ENCODE measurements at places on chromosomes 16 and 17.

DNA sequence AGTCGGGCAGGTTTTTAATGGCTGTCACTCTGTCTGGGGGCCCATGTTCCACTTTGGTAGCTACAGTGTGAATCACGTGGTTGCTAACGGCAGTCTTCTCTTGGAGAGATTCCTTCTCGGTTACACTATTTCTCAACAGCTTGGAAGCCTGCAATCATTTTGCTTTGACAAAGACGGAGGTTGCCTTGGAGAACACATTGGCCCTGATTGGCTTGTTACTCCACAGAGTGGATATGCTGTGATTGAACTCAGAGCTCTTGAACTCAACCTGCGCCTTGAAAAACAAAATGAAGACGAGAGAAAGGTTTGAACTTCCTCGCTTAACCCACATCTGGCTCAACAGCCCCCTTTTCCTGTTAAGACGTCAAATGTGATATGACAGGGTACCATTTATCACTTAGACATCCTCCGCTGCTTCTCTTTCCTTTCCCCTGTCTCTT, 218.9 kb downstream of the MAF start:
- DNase-seq = no peak

DNA sequence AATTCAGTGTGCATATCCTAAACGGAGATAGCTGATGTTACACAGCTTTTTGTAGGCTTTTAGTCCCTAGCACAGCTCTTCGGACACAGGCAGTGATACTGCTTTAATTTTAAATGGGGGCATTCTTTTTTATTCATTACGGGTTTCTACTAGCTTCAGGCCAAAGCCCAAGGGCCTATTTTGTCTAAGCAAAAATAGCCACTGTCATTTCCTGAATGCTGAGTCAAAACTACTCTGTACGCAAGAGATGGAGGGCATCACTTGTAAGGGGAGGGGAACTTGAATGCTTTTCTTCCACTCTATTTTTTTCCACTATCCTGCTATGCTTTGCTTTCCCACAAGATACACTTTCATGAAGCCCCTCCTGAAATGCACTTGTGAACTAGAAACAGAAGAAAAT, 360.7 kb downstream of the PMP22 start:
- no peak for DNase-seq

GRCh38 chr17:5122586-5123342, 6.9 kb downstream of the USP6 start:
- no peak for DNase-seq

GRCh38 chr16:6016530-6017184, 919.1 kb upstream of the EEF2KMT start:
- DNase-seq = peak; percentile 6

- DNase-seq = no peak
These were observed 8.6 kb upstream of the VAC14 start for GRCh38 chr16:70809392-70810060.

GRCh38 chr17:82245134-82246039, 16.5 kb downstream of the SLC16A3 start:
- no peak for DNase-seq

GRCh38 chr16:1351582-1352362, at the start of the genes GNPTG and TSR3:
Gene GNPTG (plus strand): TSS chr16:1351931. CDS start chr16:1351966, 35 bp downstream.
Gene TSR3 (minus strand): TSS chr16:1351878. CDS start chr16:1351804, 74 bp downstream.
- peak; percentile 24 for DNase-seq

GRCh38 chr17:68182940-68183551, 64.8 kb upstream of the AMZ2 start:
- DNase-seq = no peak

DNA sequence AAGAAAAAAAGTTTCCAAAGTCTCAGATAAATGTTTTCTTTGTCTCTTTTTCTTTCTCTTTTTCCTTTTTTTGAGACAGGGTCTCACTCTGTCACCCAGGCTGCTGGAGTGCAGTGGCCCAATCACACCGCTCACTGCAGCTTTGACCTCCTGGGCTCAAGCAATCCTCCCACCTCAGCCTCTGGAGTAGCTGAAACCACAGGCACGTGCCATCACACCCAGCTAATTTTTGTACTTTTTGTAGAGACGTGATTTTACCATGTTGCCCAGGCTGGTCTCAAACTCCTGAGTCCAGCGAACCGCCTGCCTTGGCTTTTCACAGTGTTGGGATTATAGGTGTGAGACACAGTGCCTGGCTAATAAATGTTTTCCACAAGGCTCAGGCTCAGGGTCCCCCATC, 53.3 kb upstream of the KSR1 start:
- no peak for DNase-seq

DNA sequence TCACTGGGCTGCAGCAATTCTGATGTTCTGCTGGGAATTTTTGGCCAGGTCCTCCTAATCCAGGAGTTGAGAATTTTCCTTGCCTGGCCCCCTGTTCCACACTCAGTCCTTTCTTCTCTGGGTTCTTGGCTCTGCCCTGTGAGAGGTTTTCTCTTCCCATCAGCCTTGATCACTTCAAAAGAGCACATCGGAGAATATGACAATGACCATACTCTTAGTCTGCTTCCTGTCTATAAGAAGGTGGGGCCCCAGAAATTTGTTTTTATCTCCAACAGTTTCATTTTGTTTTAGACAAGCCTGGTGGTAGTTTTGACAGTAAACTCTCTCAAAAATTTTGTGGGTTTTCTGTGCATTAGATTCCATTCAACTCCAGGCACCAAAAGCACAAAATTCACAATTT, 70.7 kb downstream of the C17orf67 start:
- no peak for DNase-seq

GRCh38 chr17:4369557-4370230, 3.2 kb upstream of the UBE2G1 start:
- no peak for DNase-seq

- DNase-seq = no peak
These were observed 116.4 kb upstream of the SMURF2 start for GRCh38 chr17:64778240-64779097.

DNA sequence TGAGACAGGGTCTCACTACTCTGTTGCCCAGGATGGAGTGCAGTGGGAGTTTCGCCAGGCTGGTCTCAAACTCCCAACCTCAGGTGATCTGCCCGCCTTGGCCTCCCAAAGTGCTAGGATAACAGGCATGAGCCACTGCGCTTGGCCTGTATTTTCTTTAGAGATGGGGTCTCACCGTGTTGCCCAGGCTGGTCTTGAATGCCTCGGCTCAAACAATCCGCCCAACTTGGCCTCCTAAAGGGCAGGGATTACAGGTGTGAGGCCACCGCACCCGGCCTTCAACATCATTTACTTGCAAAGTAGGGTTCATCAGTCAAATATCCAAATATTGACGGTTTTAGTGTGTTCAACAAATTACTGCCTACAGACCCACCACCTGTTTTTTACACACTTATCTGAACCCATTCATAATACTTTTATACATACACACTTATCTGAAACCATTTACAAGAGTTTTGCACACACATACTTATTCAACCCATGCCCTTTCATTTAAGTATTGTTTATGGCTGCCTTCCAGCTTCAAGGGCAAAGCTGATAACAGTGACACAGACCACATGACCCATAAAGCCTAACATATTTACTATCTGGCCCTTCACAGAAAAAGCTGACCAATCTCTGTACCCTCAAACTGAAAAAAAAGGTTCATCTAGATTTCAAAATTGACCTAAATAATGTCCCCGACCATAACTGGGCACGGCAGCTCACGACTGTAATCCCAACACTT, 11.9 kb downstream of the TMEM170A start:
- DNase-seq = no peak

GRCh38 chr16:65988024-65988595, 378.4 kb upstream of the CDH5 start:
- no peak for DNase-seq

- no peak for DNase-seq
These were observed 496.9 kb upstream of the C16orf82 start for GRCh38 chr16:26569793-26570192.

DNA sequence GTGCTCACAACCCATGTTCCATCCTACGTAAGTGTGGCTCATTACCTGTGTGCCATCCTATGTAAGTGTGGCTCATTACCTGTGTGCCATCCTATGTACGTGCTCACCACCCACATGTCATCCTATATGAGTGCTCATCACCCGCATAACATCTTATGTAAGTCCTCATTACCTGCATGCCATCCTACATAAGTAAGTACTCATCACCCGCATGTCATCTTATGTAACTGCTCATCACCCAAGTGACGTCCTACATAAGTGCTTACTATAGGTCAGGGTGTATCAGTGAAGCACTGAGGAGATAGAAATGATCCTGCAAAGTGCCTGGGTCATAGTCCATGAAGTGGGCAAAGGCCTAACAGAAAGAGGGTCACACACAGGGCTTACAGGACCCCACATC, 93.1 kb downstream of the AXIN2 start:
- DNase-seq = no peak

- no peak for DNase-seq
These were observed 4.7 kb downstream of the DGKE start for GRCh38 chr17:56838687-56839086.

DNA sequence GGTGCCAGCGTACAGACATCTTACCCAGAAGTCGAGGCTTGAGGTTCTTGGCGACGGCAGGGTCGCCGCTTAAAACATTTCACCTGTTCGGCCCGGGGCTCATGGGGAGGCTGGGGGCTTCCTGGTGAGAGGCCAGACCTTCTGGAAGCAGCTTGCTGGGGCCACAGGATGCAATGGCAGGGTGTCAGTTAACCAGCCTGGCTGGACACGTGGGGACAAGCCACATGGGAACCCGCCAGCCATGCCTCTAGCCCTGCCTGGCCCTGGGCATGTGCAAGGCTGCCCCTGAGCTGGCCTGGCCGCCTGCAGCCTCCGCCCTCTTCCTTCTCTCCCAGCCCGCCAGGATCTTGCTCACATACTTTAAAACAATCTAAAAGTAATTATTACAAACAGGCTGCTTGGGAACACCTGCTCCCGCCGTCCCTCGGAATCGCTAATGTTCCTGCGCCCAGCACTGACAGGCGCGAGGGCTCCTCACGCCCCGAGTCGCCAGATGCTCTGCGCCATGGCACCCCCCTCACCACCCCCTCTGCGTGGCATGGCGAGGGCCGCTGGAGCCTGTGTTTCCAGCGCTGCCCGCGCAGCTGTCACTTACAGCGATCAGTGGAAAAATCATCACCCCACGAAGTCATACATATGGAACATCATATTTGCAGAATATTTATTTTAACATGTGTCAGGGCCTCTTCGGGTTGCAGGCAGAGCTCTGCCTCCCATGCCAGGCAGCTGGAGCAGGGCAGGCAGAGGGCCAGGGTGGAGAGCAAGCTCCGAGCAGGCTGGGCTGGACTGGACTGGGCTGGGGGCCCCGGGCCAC, 188.7 kb upstream of the GSE1 start:
- no peak for DNase-seq

DNA sequence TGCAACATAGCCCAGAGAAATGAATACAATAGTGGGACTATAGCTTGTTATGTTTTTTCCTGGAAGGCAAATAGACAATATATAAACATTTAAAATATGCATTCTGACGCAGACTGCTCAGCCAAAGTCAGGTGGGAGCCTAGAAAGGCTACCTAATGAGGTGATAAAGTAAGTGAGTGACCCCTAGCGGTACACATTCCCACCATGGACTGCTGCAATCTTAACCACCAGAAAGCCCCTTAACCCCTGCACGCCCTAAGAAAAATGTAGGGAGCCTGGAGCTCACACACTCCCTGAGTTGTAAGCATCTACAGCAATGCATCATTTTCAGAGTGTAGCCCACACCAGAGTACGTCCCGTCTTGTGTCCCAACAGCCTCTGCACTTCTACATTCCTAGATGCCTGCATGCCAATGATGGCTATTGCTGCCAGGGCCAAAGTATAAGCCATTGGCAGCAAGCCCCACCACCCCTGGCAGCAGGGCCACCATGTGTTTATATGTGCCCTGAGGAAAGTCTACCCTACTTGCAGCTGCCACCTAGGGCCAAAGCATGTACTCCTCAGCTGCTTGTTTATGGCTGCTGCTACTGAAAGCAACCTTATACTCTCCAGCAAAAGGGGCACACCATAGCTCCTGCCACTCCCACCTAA, 127.6 kb downstream of the KIF2B start:
- DNase-seq = no peak

- DNase-seq = no peak
These were observed 3.7 kb upstream of the SLC39A11 start for GRCh38 chr17:73096211-73096610.

Measured in NCI-H1694 (cell line).